Nucleus accumbens (tissue), 56 donors: ENCODE measurements at places on chromosomes 2 and 18.

DNA sequence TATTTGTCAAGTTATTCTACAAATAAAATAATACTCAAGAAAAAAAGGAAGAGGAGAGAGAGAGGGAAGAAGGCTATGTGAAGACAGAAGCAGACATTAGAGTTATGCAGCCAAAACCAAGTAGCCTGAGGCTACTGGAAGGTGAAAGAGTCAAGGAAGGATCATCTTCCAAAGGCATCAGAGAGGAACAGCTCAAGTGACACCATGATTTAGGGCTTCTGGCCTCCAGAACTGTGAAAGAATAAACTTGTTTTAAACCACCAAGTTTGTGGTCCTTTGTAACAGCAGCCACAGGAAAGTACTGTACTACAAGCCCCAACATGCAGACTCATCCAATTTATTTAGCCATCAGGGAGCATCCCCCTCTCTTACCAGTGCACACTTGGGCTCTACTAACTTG lies 788.5 kb upstream of the LRRTM1 start:
- DNase-seq, result no peak

DNA sequence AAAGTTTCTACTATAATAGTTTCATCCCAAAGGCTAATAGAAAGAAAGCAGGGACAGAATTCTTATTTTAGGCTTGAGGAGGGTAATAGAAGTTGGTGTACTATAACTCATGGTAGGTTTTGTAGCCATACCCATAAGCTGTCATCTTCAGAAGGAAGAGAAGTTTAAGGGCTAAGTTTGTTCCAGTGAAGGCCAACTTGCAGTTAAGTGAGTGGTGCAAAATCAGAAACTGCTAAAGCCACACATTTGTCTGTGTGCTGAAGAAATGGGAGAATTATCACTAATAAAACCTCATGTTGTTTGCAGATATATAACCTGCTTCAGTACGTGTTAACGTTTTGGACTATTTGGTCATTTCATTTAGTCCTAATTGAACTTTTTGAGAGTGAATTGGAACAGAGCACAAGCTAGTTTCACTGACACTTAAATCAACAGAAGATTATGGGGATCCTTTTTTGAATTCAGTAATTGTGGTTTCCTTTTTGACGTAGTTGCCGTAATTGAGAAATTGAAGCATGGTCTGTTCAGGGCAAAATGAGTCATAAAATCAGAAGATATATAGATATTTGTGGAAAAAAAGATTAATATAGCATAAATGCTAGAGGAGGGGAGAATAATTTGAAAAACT lies 69.1 kb downstream of the PHLPP1 start:
- DNase-seq, result no peak

GRCh38 chr18:354003-354402 lies 86.2 kb upstream of the THOC1 start:
- no peak for DNase-seq

DNA sequence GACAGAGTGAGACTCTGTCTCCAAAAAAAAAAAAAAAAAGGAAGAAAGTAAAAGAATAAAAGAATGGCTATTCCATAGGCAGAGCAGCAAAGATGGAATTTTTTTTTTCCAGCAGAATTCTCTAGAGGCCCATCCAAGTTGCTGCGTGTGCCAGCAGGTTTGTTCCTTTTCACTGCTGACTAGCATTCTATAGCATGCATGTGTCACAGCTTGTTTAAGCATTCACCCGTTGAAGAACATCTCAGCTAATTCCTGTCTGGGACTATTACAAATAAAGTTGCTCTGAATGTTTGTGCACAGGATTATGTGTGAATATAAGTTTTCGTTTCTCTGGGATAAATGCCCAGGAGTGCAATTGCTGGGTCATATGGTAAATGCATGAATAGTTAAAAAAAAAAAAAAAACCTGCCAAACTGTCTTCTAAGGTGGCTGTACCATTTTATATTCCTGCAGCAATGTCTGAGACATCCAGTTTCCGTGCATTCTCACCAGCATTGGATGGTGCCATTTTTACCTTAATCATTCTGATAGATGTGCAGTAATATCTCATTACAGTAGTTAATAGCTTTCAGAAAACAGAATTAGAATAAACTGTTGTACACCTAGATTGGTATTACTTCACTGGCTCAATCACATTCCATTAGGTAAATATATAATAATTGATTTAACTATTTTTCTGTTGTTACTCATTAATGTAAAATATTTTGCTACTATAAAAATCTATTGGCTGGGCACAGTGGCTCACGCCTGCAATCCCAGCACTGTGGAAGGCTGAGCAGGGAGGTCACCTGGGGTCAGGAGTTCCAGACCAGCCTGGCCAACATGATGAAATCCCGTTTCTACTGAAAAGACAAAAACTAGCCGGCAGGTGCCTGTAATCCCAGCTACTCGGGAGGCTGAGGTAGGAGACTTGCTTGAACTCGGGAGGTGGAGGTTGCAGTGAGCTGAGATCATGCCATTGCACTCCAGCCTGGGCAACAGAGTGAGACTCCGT lies 47.5 kb upstream of the ASAP2 start:
- no peak for DNase-seq

- DNase-seq, result no peak
Observed at GRCh38 chr2:184371641-184372040, 226.7 kb upstream of the ZNF804A start.

DNA sequence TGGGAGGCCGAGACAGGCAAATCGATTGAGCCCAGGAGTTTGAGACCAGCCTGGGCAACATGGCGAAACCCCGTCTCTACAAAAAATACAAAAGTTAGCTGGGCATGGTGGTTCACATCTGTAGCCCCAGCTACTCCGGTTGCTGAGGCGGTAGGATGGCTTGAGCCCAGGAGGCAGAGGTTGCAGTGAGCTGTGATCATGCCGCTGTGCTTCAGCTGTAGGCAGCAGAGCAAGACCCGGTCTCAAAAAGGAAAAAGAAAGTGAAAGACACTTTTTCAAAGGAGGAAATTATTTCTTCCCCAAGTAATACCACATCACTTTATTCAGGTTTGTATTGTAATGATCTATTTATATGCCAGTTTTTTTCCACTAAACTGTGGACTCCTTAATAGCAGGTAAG lies 35.7 kb upstream of the TAF4B start:
- DNase-seq, result no peak

- no peak for DNase-seq
Observed at GRCh38 chr18:2535419-2535910, 35.8 kb downstream of the METTL4 start.

DNA sequence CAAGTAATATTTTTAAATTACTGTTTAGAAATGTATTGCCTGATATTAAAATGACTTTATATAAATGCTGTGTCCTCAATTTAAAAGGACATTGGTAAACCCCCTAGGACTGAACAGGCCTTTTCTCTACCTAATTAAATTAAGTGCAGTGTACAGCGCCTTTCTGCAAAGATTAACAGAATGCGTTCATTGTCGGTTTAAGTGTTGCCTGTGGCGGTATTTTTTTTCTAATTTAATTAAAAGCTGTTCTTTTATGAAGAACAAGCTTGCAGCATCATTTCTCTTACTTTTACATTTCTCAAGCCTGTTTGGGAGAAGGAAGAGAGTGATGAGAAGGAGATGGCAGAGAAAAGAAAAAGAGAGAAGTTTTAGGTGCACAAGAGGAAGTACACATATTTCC lies 344.9 kb downstream of the CPS1 start:
- no peak for DNase-seq

GRCh38 chr2:187354661-187355060 lies 93.4 kb downstream of the CALCRL start:
- DNase-seq, result no peak

DNA sequence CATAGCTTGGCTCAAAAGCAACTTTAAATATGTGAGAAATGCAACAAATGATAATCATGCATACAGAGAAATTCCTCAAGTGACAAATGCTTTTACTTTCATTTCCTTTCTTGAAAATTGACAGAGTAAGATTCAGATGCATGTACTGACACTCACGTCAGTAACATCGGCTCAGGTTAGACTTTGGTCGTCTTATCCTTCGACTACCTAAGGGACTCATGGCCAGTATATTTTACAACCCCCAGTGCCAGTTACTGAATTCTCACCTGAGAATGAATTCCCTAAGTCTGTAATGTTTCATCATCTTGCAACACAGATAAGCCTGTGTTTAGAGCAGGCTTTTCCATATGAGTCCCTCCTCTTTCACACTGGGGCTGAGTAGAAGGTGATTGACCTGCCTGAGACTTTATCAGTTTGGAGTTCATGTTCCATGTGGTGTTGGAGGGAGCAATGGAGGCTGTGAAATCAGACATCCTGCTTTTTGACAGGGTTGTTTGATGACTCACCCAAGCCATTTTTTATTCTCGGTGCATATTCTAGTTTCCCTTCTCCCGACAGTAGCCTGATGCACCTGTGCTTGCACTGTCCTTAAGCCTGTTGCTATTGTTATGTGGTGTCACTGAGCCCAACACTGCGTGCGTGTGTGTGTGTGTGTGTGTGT lies 30.5 kb upstream of the ATP8B1 start:
- no peak for DNase-seq

DNA sequence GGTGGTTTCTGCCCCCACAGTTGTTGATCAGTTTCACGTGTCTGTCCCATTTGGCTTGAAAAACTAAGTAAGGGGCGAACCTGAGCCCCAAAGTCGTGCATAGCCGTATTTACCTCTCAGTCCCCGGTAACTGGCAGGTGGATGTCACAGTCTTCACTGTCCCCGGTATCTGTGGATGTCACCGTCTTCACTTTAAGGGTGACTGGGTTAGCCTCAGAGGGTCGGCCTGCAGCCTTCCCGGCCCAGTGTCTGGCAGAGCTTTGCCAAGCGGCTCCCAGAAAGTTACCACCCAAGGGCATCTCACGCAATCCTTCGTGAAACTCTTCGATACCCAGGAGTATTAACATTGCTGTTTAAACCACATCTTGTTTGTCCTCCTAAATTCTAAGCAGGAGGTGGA lies 125.3 kb upstream of the CTDP1 start:
- DNase-seq, result no peak

DNA sequence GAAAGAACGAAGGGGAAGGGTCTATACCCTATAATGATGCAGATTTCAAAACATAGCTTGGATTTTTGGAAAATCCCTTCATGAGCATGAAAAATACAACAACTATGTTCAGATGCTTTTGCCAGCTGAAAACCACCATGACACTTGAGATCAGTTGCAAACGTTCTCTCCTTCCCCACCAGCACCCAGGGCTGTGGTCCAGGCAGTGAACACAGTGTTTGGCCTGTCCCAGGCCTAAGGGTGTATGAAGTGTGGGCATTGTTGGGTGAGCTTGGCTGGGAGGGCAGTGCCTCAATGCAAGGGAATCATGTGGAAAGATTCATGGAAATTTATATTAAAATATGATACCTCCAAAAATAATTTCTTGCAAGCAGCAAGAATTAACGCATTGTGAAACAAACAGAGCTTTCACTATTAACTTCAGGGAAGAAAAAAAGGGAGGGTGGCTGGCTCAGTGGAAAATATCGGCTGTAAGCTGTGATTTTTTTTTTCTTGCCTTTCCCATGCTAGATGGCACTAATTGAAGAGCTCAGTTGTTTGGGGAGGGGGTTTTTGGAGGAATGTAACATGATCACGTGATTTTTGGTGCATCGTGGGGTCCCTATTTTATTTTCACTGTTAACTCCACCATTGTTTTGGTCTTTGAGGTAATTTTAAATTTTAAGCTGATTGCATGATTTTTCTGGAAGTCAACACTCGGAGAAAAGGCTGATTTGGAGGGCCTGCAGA lies 52.0 kb downstream of the CDC42EP3 start:
- DNase-seq, result no peak

DNA sequence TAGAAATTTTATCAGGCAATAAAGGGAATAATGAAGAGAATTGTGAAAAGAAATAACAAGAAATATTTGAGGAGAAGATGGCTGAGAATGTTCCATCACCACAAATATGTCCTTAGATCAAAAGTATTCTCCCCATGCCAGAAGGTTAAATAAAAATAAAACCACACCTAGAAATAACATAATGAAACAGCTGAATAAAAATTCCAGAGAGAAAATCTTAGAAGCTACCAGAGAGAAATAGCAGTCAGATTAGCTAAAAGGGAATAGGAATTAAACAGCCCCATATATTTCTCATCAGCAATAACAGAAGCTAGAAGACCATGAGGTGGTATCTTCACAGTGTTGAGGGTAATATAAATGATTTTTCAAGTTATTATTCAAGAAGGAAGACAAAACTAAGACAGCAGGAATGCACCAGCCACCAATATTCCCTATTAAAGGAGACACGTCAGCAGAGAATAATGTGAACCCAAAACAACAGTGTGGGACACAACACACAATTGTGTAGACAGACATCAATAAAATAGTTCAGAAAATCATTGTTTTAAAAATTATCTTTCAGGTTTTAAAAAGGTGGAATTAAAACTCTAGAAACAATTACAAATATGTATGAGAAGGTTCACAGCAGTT lies 82.0 kb upstream of the NEDD4L start:
- DNase-seq, result no peak

DNA sequence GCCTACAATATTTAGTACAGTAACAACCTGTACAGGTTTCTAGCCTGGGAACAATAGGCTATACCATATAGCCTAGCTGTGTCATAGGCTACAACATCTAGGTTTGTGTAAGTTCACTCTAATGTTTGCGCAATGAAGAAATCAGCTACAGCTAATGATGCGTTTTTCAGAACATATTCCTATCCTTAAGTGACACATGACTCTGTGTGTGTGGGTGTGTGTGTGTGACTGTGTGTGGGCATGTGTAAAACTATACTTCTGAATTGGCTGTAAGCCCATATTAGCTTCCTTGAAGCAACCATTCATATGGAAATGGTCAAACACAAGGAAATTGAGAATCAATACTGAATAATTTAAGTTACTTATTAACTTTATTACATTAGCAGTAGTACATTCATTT lies 120.8 kb upstream of the SULT1C3 start:
- DNase-seq, result no peak

DNA sequence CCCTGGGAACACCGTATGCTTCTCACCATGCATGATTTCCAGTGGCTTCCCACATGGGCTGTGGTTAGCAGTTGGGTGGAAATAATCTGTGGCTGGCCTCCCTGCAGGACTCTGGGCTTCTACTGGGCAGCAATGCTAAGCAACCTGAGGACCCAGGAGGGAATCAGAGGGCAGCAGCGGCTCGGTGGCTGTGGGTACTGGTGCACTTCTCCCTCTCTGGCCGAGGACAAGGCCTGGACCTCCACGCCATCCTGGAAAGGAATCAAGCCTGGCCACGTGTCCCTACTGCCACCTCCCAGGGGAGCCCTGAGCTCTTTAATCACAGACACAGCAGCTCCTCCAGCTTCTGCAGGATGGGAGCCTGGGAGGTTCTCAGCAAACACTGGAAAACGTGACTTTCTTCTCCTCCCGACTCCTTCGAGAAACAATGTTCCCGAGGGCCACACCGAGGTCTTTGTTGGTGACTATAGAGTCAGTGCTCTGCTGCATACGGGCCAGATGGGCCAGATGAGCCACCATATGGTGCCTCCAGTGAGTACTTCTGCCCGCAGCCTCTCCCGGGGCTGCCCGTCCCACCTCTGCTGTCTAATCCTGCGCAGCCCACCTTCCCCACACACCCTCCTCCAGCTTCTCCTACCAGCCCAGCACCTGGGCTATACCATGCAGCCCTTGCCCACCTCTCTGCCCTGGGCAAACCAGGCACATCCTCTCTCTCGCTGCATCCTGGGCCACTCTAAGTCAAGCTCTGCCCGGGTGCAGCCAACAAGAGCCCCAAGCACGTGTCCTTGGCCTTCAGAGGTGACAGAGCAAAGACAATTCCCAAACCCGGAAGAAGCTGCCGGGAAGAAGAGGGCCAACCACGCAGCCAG lies 42.8 kb upstream of the OTOS start:
- no peak for DNase-seq

GRCh38 chr2:49933711-49934110 lies 779.4 kb upstream of the FSHR start:
- DNase-seq, result no peak
